ENCODE measurements at places on chromosomes 7 and 10.

- no peak for DNase-seq
Observed at GRCh38 chr7:90345595-90346335, 751 bp upstream of the GTPBP10 start.

- no peak for DNase-seq
Observed at GRCh38 chr10:123043409-123043925, 34.7 kb downstream of the ACADSB start.

GRCh38 chr7:95327356-95327755 lies 3.0 kb upstream of the PON1 start:
- no peak for DNase-seq

DNA sequence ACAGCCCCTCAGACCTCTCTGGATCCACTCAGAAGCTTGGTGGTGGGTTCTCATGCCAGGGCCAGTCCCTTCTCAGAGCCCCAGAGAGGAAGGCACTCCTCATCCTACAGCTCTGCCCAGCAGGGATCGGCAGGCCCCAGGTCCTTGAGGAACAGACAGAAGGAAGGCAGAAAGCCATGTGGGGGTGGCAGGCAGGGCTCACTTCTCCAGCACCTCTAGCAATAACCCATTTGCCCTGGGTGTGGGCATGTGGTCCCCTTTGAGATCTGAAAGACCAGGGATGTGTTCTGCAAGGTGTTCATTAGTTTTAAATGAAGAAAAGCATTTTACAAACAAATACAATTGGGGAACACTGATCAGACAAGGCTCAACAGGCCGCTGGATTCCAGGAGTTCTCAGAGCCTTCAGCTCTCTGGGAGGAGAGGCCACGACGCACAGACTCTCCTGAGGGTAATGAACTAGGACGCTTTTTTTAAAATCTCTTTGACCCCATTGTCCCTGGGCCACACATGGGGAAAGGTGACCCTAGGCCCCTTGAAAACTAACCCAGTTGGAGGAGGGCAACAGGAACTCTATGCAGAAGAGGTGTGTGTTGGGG lies 40.6 kb downstream of the LDB3 start:
- no peak for DNase-seq

- no peak for DNase-seq
Observed at GRCh38 chr7:151958036-151959010, 2.1 kb downstream of the GALNTL5 start.

- DNase-seq, result no peak
Observed at GRCh38 chr7:157817944-157818700, 481.3 kb downstream of the DNAJB6 start.

GRCh38 chr10:23069019-23069815 lies 26.2 kb upstream of the MSRB2 start:
- DNase-seq, result no peak

- DNase-seq, result no peak
Observed at GRCh38 chr7:11437994-11438393, 394.0 kb downstream of the THSD7A start.

- DNase-seq, result no peak
Observed at GRCh38 chr7:29255906-29256692, 61.5 kb downstream of the CHN2 start.

DNA sequence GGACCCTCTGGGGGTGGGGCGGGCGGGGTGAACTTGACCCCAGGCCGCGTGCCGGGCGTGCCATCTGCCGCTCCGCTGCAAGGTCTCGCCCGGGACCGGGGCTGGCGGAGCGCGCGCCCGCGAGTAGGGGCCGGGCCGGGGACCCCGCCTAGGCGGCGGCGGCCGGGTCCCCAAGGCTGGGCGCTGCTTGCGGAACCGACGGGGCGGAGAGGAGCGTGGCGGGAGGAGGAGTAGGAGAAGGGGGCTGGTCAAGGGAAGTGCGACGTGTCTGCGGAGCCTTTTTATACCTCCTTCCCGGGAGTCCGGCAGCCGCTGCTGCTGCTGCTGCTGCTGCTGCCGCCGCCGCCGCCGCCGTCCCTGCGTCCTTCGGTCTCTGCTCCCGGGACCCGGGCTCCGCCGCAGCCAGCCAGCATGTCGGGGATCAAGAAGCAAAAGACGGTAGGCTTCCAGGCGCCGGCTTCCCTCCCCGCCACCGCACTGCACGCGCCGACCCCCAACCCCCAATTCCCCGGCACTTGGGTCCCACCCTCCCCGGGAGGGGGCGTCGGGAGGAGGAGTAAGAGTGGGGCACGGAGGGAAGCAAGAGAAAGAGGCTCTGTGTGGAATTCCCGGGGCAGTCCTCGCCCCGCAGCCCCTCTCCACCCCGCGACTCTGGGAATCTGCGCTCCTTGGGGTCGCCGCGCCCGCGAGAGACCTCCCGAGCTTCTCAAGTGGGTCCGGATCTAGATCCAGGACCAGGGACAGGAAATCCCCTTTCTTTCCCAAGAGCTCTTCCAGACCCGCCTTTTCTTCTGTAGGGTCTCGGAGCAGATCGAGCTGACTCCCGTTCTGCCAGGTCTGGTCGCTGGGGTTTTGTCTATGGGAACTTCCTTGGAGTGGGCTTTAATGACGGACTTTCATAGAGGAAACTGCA lies at the start of gene PAPSS2:
TSS of gene PAPSS2 (plus strand) at position 308 of the 913 bp plus-strand sequence. CDS start at position 412, 104 bp downstream.
- peak; percentile 40 for DNase-seq

- peak; percentile 81 for DNase-seq
Observed at GRCh38 chr10:3239066-3239919, 66.7 kb upstream of the PITRM1 start.

DNA sequence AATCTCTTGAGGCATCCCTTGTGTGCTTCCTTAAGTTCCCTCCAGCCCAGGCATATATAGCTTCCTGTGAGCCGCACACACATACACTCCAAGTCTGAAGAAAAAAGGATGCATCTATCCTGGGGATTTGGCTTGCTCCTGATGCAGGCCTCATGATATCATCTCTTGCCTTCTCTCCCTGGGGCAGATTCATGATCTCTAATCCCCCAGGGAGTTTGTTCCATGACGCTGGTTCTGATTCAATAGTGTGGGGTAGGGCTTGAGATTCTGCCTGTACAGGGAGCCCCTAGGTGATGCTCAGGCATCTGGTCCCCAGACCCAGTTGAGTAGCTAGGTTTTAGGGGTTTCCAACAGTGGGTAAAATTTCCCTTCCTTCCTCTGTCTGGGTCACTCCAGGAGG lies 1.5 kb downstream of the PON1 start:
- no peak for DNase-seq

DNA sequence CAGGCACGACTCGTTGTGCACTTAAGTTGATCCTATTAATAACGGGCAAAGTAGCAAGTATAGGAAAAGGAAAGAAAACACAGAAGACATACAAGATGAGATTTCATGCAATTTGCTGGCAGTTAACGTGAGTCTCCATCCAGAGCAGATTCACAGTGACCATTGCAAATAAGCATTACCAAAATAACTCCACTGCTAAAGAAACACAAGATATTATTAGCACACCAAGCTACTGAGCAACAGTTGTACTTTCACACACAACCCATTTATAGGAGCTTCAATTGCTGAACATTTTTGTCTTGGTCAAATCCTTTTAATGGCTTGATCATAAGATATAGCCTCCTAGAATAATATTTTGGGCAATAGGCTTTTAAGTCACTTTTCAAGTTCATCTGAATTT lies 187.7 kb upstream of the HGF start:
- DNase-seq, result no peak

DNA sequence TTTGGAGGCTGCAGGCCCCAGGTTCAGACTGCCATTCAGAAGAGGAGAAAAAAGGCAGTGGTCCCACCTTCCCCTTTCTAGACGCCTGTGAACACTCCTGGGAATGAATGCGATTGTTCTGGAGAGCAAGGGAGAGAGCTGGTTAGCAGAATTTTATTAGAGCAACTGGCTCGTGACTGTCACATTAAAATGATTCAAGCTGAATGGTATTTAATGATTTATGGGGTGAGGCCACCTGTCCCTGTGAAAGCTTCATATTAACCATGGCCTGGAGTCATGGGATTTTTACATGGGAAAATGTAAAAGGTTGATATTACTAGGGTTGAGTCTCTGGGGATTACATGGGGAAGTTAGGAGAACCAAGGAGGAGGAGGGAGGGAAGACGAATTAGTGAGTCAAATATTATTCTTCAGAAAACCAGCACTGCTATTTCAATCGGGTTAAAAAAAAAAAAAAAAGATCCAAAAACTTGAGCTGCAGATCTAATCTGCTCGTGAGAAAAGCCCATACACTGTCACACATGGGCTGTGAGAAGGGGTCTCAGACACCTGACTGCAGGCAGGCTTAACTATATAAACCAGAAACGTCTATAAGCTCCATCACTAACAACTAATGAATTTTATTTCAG lies 8.3 kb downstream of the CXCL12 start:
- DNase-seq, result no peak

GRCh38 chr10:34374356-34375045 lies 440.6 kb downstream of the PARD3 start:
- no peak for DNase-seq

DNA sequence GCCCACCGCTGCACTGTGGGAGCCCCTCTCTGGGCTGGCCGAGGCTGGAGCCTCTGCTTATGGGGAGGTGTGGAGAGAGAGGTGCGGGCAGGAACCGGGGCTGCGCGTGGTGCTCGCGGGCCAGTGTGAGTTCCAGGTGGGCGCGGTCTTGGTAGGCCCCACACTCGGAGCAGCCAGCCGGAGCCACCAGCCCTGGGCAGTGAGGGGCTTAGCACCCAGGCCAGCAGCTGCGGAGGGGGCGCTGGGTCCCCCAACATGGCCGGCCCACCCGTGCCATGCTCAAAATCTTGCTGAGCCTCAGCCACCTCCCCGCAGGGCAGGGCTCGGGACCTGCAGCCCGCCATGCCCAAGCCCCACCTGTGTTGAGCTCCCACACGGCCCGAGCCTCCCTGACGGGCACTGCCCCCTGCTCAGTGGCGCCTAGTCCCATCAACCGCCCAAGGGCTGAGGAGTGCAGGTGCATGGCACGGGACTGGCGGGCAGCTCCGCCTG lies 856.8 kb upstream of the CELF2 start:
- DNase-seq, result no peak

- peak; percentile 64 for DNase-seq
Observed at GRCh38 chr7:148883266-148884048, 634 bp downstream of the EZH2 start.

- no peak for DNase-seq
Observed at GRCh38 chr10:79356104-79356503, 8.8 kb downstream of the PPIF start.

DNA sequence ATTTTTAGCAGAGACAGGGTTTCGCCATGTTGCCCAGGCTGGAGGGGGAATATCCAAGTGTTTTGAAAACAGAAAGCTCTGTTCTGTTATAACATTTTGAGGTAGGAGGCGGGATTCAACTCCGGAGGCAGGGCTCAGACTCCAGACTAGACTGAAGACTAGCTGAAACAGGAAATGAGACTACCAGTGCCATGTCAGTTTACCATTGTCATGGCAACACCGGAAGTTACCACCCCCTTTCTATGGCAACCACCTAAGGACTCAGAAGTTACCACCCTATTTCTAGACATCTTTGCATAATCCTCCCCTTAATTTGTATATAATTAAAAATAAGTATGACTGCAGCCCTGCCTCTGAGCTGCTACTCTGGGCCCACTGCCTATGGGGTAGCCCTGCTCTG lies 1069.1 kb upstream of the AUTS2 start:
- DNase-seq, result no peak

GRCh38 chr7:102283477-102284189 lies 3.0 kb upstream of the SH2B2 start:
- no peak for DNase-seq

DNA sequence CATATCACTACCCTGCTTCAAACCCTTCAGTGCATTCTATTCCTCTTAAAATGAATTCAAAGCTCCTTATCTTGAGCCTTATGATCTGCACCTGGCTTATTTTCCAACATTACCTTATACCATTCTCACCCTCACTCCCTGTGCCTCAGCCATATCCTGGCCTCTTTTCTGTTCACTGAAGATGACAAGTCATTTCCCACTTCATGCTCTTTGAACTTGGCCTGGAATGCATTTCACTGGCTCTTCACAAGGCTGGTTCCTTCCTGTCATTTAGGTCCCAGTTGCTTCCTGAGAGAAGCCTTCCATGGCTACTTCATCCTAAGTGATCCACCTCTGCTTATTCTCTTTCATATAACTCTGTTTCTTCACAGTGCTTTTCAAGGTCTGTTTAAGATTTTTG lies 3.2 kb upstream of the LIPF start:
- DNase-seq, result no peak

DNA sequence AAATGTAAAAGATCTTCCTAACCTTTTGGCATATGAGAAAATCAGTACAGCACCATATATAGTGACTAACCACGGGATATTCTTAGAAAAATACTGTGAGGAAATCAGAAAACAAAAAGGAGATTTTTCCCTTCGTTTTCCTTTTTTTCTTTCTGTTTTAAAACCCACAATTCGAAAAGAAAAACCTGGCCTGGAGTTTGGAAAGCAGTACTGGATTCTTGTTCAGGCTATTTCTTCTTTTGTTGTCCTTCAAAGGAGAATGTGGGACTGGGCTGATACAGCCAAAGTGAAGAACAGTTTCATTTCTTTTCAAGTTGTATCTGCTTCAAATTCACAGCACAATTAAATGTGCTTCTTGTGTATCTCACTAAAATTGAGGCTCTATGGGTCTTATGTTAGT lies 156.8 kb upstream of the PHYHIPL start:
- DNase-seq, result no peak

DNA sequence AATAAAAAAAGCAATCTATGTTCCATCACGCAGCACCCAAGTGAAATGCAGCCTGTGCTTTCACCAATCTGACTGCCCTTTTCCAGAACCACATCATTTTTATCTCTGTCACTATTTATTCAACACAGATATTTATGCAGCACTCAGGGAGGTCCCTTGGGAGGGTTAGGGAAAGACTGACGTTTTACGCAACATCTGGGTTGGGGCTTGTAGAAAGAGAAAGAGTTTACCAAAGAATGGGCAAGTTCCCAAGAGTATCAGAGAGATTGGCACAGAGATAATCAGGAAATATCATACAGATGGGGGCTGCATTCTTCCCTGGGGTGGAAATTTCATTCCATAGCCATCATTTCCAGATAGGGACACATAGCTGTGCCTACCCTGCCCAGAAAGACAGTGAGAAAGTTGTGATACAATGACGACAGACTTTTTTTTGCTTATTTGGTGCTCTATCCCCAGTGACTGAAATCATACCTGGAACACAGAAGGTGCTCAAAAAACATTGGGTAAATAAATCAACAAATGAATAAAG lies 474.2 kb downstream of the CALN1 start:
- no peak for DNase-seq

DNA sequence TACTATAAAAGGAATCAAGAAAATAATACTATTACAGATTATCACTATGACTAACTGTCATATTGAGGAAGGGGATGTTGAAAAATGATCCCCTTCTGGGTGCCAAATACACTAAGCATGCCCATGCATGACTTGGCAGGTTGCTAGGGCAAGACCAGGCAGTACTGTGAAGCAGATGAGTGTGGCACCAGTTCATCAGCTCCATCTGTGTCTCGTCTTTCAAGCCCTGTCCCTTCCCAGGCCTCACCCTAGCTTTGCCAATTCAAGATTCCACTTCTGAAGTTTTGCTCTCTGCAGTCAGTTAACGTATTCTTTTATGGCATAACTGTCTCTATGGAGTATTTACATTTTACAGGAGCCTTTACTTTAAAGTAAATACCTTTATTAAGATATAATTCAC lies 135.6 kb upstream of the HPS1 start:
- no peak for DNase-seq

- no peak for DNase-seq
Observed at GRCh38 chr7:140214075-140214684, 37.4 kb upstream of the KDM7A start.

Measured in activated CD4-positive, CD25-positive, alpha-beta regulatory T cell treated with anti-CD3 and anti-CD28 coated beads, Interleukin-2, amount 50 U/mL, for 72 hours (primary cell).